Hippocampal formation (tissue), 2 donors: ENCODE measurements at places on chromosomes 7 and 10.

DNA sequence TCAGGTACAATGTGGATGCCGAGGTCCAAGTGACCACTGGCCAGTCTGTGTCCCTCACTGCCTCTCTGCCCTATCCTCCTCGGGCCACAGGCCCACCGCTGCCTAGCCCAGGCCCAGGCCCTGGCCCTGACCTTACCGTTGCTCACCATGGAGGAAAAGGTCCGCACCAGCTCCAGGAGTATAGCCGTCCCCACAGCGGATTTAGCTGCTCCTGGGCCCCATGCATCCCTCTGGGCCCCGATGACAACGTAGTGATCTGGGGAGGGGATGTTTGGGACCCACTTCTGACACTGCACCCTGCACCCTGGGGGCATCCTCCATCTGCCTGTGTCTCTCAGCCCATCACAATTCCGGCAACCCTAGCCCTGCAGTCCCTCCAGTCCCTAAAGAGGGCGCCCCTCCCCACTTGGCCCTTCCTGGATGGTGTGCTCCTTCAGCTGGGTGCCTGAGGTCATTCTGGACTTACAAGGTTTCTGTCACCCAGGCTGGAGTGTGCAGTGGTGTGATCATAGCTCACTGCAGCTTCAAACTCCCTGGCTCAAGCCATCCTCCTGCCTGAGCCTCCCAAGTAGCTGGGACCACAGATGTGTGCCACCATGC is 12.1 kb downstream of the TFR2 start:
- no peak for DNase-seq

DNA sequence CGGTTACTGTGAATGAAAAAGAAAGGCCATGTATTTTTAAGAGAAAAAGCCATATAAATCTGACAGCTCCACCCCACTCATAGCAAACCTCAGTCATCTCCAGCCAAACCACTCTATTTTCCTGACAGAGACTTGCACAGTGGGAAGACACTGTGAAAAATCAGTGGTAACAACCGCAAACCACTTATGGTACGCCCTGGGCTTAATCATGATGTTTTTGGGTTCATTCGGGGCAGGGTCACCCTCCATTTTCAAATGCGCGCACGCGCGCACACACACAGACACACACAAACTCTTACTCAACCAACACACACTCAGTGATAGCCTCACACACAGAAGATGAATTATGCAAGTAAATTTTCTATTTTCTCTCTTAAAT is 82.1 kb upstream of the HPS1 start:
- DNase-seq, result no peak

DNA sequence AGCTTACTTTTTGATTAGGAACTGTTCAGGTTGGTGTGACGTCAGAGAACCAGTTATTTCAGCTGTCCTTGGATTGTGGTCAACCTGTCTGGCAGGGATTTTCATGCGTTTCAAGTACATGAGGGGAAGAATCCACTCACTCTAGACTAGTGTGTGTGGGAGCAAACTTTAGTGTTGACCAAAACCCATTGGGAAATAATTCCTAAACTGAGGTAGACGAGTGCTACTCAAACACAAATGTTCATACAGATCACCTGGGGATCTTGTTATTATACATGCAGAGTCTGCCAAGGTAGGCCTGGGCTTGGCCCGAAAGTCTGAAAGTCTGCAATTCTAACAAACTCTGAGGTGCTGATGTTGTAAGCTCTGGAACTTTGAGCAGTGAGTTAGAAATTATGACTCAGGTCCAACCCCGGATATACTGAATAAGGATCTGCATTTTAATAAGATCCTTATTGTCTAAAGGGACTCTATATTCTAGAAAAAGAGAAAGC is 111.1 kb upstream of the CREB5 start:
- DNase-seq, result no peak

GRCh38 chr10:15472431-15473395 is 101.6 kb upstream of the FAM171A1 start:
- no peak for DNase-seq

DNA sequence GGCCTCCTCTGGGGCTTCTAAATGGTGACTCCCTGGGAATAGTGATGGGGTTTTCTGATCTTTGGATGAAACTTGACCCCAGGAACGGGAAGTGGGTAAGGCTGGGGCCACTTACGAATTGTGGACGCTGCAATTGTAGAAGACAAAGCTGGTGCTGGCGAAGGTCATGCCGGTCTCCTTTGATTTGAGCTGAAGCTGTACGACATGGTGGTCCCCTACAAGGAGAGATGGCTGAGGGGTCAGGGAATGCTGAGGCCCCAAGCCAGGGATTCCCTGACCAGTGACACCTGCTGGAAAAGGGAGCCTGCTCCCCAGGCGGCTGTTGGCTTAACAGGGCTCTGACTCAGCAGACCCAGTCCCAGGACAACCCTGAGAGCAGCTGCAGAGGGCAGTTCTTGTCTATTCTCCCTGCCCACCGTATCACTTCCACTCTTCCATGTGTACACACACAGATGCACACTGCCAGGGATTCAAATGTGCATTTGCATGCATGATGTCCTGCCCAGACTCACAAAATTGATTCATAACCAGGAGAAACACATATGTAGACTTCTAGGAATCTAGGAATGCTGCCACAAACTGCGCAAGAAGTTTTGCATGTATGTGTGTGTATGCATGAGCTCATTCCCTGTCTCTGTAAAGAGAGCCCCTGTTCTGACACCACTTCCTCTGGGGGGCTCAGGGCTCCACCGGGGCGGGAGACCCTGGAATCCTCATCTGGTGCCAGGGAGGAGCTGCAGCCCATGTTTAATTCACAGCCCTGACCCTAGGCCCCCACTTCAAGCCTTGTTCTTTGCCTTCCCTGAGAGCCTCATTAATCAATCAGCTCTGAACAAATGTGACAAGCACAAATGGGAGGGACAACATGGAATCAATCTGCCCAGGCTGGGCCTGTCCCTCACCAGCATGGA is 350.0 kb downstream of the PLXNA4 start:
- no peak for DNase-seq

DNA sequence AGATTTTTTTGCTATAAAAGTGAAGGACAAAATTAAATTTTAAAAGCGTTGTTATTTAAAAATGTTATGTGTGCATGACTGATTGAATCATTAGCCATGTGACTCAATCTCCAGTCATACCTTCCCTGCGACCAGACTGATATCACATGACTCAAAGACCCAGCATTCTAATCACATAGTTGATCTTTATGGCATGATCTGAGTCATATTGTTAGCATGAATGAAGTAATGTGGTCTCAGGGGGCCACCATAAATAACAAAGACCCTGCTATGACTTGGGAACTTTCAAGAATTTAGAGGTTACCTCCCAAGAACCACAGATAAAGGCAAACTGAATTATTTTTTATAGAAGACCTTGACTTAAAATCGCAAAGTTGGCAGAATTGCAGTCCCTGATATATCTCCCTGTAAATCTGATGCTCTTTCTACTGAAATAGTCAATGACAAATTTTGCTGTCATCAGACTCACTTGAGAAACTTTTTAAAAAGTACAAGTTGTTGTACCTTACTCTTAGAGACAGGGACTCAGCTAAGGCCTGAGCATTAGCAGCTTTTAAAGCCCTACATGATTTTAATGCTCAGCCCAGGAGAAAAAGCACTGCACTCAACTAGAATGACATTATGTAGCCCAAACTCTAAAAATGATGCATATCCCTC is 717.3 kb downstream of the XPNPEP1 start:
- DNase-seq, result no peak

DNA sequence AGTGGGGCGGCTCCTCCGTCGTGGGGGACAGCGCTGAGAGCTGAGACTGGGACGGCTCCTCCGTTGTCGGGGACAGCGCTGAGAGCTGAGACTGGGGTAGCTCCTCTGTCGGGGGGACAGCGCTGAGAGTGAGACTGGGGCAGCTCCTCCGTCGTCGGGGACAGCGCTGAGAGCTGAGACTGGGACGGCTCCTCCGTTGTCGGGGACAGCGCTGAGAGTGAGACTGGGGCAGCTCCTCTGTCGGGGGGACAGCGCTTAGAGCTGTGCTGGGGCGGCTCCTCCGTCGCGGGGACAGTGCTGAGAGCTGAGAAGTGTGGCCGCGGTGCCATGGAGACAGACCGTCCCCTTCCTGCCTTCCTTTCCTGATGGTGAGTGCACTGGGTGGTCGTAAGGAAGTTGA is 136.4 kb downstream of the DYNC2I1 start:
- DNase-seq, result no peak

GRCh38 chr7:22137026-22137425 is 191.3 kb upstream of the CDCA7L start:
- DNase-seq, result no peak

DNA sequence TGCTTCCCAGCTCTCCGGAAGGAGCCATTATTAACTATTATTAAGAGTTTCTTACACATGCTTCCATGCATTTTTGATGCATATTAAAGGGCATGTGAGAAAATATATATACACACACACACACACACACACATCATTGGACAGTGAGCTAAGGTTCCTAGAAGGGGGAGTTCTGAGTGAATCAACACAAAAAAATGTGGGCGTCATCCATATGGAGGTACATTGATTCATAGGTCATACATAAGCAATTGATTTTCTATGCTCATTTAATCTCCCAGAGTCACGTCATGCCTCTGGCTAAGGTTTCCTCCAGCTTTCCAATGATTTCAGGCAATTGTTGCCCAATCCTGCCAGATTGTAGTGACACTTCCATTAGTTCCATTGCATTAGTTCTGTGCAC is 269.4 kb downstream of the DNAJB9 start:
- DNase-seq, result no peak

- peak; percentile 77 for DNase-seq
Measured at GRCh38 chr10:121436630-121437341, 161.5 kb downstream of the FGFR2 start.

- DNase-seq, result peak; percentile 18
Measured at GRCh38 chr7:130912862-130913638, 179.0 kb upstream of the KLF14 start.

DNA sequence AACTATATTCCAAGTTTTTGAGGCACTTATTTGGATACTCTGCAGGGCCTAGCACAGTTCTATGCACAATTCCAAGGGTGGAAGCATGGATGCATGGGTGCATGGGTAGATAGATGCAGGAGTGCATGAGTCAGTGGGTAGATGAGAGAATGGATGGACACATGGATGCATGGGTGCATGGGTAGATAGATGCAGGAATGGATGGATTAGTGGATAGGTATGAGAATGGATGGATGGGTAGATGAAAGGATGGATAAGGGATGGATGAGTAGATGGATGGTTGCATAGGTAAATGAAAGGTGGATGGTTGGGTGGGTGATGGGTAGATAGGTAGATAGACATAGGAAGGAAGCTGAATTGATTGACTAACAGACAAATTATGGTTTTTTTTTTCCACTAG is 15.6 kb downstream of the PNLIPRP2 start:
- no peak for DNase-seq

DNA sequence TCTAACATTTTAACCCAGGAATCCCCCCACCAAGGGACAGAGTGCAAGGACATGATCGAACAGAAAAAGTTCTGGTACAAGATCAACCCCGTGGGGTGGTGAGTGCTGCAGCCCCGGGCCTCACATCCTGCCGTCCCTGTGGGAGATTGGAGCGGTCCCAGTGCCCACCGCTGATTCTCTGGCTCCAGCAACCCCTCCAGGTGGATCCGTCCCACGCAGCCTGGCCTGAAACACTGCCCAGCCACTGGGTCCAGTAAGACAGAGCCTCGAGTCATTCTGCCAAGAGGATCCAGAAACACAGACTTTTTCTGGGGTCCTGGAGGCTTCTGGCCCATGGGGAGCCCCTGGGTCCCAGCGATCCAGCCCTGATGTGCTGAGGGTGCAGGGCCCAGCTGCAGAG is 29.5 kb downstream of the GRIFIN start:
- DNase-seq, result no peak

GRCh38 chr7:121337398-121337797 is 8.6 kb downstream of the WNT16 start:
- no peak for DNase-seq

- no peak for DNase-seq
Measured at GRCh38 chr10:51874131-51874530, 174.7 kb upstream of the CSTF2T start.

DNA sequence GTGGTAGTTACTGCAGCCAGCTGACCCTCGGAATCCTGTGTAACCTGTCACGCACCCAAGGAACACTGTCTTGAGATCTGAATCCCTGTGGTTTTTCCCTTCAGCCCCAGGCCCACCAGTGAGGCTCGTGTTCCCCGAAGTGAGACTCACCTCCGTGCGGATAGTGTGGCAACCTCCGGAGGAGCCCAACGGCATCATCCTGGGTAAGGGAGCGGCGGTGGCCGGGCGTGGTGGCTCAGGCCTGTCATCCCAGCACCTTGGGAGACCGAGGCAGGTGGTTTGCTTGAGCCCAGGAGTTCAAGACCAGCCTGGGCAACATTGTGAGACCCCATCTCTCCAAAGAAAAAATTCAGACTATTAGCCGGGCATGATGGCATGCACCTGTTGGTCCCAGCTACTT is 549.9 kb upstream of the FOXK1 start:
- DNase-seq, result no peak

DNA sequence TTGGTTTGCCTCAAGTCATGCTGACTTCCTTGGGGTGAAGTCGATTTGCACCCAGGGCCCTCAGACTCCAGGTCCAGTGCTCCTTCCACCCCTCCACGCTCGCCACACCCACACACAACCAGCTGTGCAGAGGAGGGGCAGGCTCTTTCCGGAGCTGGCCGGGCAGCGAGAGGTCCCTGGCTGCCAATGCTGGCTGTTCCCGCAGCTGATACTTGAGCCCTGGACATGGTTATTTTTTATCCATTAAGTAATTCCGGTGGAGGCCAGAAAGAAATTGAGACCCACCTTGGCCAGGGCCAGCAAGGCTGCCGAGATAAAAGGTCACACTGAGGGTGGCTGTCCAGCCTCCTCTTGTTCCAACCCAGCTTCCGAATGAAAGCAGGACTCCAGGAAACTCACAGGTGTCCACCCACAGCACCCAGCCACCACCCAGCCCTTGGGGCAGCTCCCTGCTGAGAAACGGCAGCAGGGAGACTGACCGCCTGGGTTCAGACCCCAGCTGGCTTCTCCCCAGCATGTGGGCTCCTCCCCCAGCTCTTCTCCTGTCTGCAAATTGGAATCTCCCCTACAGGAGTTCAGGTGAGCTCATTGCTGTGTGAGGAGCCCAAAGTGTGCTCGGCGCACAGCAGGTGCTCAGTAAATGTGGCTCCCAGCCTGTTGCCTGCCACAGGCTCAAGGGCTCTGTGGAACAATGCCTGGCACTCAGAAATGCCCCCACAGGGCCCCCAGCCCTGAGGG is 77.8 kb downstream of the PDGFA start:
- no peak for DNase-seq

DNA sequence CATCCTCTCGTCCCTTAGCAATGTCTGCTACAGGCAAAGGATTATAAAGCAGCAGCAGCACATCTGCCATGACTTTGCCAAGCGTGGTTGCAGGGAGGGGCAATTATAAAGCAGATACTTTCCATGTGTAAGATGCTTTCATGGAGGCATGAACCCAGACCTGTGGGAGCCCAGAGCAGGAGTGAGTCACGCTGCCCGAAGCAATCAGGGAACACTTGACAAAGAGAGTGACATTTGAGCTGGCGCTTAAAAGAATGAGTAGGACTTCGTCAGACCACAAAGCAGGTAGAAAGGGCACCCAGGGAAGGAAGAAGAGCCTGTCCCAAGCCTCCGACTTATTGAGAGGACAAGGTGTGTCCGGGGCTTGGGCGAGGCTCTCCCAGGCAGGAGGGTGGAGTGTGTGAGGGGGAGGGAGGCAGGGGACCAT is 147.2 kb downstream of the MYOF start:
- no peak for DNase-seq
